ENCODE measurements at places on chromosomes 12 and 14.

DNA sequence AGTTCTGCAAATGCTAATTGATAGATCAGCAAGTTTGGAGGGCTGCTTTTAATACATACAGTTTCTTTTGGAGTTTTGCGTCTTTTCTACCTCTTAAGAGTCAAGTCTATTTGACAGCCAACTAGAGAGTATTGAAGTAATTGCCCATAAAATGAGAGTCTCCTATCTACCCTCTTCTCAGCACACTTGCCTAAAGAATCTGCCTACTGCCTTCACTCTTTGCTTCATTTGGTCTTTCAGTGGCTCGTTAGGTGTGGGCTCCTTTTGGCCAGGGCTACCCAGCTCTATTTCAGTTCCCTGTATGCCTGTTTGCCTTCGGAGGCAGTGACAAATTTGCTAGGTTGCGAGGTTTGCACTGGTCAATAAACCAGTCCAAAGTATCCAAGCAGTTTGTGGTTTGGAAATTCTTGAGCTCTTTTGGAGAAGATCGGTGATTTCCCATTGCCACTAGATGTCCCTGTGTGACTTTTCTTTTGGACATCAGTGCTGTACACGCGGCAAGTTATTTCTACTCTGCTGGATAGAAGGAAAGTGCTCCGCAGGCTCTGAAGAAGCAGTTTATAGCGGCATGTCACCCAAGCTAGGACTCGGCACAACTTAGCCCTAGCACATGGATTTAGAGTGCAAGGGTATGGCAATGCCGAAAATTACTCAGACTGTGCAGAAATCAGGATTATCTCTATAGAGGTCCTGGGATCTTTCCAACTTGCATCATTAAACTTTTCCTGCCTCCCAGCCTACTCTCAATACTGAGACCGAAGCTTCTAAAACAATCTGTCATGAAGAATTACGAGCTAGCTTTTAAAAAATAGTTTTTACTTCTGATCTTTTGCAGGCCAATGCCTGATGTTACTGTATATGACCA is 38.6 kb downstream of the MGST1 start:
- DNase-seq = peak; percentile 60

DNA sequence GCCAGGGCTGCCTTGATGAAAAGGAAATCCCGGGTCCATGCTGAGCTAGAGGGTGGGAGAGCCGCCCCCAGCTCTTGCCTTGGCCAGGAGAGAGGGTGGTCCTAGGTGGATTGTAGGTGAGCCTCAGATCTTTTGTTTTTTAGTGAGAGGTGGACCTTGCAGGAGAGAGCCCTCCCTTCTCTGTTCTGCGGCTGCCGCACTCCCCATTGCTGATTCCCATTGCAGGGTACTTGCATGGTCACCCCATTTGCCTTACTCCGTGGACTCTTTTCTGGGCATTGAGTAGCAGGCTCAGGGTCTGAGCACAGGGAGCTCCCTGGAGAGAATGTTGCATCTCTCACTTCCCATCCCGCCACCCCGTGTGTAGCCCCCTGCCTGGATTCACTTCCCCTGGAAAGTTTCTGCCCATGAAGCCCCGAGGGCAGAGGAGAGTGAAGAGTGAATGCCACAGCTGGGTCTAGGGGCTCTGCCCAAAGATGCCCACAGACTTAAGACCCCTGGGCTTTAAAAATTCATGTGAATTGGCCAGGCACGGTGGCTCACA is 10.2 kb downstream of the VASH1 start:
- no peak for DNase-seq

DNA sequence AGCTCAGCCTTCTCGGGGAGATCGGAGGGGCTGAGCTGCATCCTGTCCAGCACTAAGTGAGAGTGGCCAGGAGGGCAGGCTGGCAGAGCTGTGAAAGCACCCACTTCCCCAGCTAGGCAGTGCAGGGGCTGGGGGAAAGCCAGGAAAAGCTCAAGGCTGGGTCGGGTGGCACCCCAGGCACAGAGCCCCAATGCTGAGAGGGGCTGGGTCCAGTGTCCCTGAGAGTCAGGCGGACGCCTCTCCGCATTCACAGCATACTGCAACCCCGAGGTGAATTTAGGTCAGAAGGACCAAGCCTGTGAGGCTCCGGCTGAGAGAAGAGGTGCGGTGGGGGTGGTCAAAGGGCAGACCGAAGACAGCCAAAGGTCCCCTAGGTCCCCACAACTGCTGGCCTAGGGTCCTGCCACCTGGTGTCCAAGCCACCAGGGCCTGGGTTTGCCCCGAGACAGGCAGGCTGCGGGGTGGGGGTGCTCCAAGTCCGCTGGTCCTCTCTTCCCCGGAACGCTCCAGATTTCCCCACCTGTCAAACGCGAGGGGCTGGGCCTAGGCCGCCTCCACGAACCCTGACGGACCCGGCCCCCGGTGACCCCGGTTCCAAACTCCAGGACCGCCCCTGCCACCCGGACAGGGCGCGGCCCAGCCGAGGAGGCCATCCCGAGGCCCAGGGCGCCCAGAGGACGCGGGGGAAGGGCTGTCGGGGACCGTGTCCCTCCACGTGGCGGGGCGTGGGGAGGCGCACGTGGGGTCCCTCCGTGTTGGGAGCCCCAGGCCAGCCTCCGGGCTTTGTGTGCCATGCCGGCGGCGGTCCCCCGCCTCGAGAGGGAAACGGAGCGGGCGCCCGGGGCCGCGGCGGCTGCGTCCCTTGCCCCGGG is 527 bp downstream of the CAMKK2 start:
- peak; percentile 39 for DNase-seq

GRCh38 chr12:52720365-52720886 is 17.1 kb upstream of the KRT77 start:
- DNase-seq = no peak
